ENCODE measurements at places on chromosomes 7 and 10. TPM values are rescaled to one million over a fixed set of nuclear protein-coding genes. Genes with fewer than 3 reads are reported as not detected.

Gene HPSE2
- polyA plus RNA-seq: 1.5 TPM

Gene HECW1
- 7.2 TPM for polyA plus RNA-seq

Gene GIMAP4
- polyA plus RNA-seq: 23.8 TPM

Gene HGF
- 3.9 TPM for polyA plus RNA-seq

Gene CXCL12
- 407 TPM for polyA plus RNA-seq

All from right renal pelvis (tissue), 4 donors.